ENCODE measurements at places on chromosomes 7 and 10. TPM values are rescaled to one million over a fixed set of nuclear protein-coding genes. Genes with fewer than 3 reads are reported as not detected.

The C10orf62 gene
- total RNA-seq = not detected

The MUC12 gene
- not detected for total RNA-seq

The CCDC146 gene
- 27.0 TPM for total RNA-seq

The AOAH gene
- 7.1 TPM for total RNA-seq

The DLX5 gene
- total RNA-seq = not detected

The ELN gene
- 494 TPM for total RNA-seq

The OR2A7 gene
- total RNA-seq = 5.7 TPM

The CDHR3 gene
- total RNA-seq = 4.8 TPM

The HOXA1 gene
- 0.44 TPM for total RNA-seq
